ENCODE measurements at places on chromosomes 1 and 21.

DNA sequence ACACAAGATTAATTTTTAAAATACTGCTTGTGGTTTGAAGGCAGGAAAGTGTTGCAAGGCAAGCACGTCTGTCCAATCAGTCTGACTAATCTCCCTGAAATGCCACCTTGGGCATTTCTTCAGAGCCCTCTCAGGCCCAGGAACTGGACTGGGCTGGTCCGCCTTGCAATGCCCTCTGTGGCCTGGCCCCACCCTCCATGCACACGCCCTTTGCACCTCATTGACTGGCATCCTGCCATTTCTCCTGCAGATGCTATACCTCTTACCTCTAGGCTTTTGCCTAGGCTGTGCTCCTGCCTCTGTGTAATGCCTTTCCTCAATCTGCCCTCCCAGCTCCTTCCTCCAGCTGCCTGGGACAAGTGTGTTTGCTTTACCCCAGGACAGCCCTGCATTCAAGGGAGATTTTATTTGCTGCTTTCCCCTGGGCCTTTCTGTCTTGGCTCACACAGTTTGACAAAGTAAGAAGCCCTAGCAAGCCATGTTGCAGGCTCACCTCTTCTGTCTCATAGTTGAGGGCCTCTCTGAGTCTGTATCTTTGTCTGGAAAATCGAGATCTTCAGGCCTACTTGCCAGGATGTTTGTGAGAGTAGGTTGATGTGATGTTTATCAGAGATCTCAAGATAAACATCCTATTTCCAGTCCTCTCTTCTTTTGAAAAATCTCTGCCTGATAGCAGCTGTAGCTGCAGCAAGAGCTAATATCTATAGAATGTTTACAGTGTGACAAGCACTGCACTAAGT is 149.2 kb upstream of the JUN start:
- DNase-seq, result peak; percentile 79

- no peak for DNase-seq
These were observed 66.3 kb upstream of the PPP2R5A start for GRCh38 chr1:212218911-212219310.

GRCh38 chr1:30641572-30642353 is 81.6 kb downstream of the MATN1 start:
- DNase-seq, result no peak

DNA sequence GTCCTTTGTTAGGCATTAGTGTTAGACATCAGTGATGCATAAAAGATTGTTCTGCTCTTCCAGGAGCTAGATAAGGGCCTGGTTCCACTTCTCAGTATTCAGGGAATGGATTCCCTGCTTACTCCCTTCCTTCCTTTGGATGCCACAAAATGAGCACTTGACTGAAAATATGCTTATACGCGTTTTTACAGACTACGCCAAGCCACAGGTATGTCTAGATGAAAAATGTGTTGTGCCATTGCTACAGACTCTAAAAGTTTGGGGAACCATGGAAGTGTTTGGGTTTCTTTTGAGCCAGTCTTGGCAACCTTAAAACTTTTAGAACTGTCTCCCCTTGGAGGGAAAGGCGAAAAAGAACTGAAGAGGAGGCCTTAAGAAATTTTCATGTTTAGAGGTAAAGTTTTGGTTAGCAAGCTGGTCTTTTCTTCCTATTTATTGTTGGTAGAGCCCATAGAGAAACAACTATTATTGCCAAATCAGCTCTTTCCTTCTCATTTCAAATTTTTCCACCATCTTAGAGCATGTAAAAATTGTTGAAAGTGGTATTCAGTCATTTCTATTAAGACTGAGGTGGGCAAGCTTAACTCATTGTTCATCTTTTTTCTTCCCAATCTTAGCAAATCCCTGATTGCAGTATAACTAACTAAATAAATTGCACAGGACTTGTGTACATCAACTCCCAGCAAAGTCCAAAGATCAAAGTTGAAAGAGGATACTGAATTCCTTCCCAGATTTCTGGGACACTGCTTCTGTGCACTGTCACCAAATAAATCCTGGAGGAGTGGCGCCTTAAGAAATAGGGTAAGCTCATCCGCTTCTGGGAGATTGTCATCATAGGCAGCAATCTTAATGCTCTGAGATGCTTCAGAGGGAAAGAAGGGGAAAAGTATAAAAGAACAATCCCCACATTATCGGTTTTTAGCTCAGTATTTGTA is 18.9 kb downstream of the FGGY start:
- no peak for DNase-seq

Data from HCT116 (cell line).